ENCODE measurements at places on chromosomes 2 and 18.

DNA sequence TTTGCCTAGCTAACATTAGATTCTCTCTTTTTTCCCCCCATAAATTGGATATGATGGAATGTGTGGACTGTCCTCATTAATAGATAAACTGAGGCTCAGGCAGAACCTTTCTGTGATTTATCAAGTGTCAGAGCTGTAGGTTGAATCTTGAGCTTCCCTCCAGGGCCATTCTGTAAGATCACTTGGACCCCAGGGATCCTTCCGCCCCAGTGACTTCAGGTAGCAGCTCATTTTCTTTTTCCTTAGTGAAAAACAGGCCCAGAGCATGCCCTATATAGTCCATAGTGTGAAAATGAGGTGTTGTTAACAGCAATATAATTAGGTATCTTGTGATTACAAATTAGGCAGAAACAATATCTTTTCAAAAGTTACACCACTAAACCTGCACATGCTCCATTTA is 269.7 kb downstream of the ZNF385B start:
- DNase-seq, result no peak

DNA sequence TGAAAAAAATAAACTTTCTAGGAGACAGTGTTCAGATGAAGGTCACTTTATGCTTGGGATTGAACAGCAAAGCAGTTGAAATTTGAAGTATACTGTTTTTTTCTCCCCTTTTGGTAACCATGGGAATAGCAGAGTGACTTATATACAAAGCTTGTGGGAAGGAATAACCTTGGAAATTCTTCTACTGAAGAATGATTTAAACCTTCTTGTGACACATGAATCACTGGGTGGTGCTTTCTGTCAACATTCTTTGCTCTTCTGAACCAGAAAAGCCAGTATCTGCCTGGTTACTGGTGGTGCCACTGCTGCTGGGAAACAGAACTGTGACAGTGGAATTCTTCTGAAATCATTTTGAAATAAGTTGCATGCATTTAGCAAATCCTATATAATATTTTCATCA is 39.4 kb upstream of the RND3 start:
- no peak for DNase-seq

- DNase-seq, result no peak
These were observed 571.9 kb upstream of the PKDCC start for GRCh38 chr2:41475959-41476358.

DNA sequence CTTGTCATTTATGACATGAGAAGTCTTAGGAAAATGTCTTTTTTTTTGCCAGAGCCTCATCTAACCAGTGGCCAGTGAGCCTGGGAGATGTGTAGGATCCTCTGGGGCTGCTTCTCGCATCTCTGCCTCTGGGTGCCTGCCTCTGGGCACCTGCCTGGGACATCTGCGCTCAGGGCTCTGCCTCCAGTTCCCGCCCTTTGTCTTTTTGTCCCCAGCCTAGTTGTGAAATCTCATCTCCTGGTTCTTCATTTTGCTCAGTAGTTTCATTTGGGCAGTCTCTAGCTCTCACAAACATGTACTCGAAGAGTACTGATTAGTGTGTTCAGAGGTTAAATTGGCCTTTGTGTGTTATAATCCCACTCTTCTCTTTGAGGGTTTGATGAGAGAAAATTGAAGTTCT is 92.0 kb downstream of the LTBP1 start:
- DNase-seq, result no peak

Measured in esophagus squamous epithelium (tissue), 5 donors.